Gastroesophageal sphincter (tissue), 4 donors: ENCODE measurements at places on chromosomes 11 and 22.
A peak's percentile ranks its signal among the peaks of the same experiment; 100 is the strongest.

- peaks cover 5% of the 10 kb centered on the region for H3K27me3 ChIP-seq
- H3K27ac ChIP-seq = no peak overlapping the region
- H3K36me3 ChIP-seq = no peaks in the 10 kb centered on the region
- no peak for ATAC-seq
- no peak overlapping the region for H3K4me3 ChIP-seq
- H3K4me1 ChIP-seq = no peaks in the 10 kb centered on the region
Observed at GRCh38 chr11:129766898-129767604, 48.6 kb upstream of the TMEM45B start.

GRCh38 chr11:64969209-64969608, 2.7 kb downstream of the MAJIN start:
- ATAC-seq = no peak
- H3K4me3 ChIP-seq = no peak overlapping the region
- no peak overlapping the region for H3K27ac ChIP-seq

DNA sequence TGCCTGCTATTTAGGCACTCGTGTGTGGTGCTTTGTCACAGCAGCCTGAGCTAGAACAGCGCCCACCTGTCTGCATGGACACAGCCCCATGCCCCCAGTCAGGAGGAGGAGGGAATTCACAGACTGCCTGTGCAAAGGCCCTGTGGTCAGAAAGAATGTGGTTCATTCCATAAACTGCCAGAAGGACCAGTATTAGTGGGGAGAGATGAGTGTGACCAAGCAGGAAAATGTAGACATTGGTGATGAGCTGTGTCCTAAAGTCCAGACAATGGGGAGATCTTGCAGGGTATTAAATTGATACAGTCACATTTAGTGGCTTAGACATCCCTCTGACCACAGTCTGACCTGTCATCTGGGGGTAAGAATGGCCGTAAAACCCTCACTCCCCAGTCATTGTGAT, 83.7 kb upstream of the LINC01488 start:
- H3K36me3 ChIP-seq = no peaks in the 10 kb centered on the region
- H3K27ac ChIP-seq = no peak overlapping the region

GRCh38 chr11:3827434-3828186, 13.1 kb downstream of the RHOG start:
- H3K27me3 ChIP-seq = no peaks in the 10 kb centered on the region
- H3K27ac ChIP-seq = no peak overlapping the region
- no peak for ATAC-seq
- H3K36me3 ChIP-seq = no peaks in the 10 kb centered on the region

DNA sequence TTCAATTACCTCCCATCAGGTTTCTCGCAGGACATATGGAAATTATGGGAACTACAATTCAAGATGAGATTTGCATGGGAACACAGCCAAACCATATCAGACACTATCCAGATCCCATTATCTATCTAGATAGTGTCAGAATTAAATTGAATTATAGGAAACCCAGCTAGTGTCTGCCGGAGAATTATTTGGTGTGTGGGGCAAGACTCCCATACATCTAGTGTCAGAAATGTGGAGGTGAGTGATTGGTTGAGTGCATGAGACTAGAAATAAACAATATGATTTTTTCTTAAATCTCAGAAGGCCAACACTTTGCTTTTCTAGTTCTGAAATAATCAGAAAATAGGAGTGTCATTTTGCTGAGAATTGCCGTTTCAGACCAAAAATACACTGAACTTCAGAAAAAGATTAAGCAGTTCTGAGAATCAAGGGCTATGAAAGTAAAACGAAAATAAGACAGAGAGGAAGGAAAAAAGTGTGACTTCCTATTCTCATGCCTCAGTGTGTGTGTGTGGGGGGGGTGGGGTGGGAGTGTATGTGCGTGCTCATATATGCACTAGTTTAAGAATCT, 21.3 kb downstream of the CASP12 start:
- no peak overlapping the region for H3K27ac ChIP-seq
- no peak for ATAC-seq
- no peaks in the 10 kb centered on the region for H3K27me3 ChIP-seq
- H3K4me3 ChIP-seq = no peak overlapping the region

- no peak overlapping the region for H3K4me3 ChIP-seq
- no peaks in the 10 kb centered on the region for H3K36me3 ChIP-seq
- H3K27ac ChIP-seq = no peak overlapping the region
- H3K27me3 ChIP-seq = no peaks in the 10 kb centered on the region
Observed at GRCh38 chr11:123384116-123384515, 46.0 kb upstream of the GRAMD1B start.

GRCh38 chr22:49999063-49999945, 13.3 kb downstream of the IL17REL start:
- no peaks in the 10 kb centered on the region for H3K36me3 ChIP-seq
- no peak overlapping the region for H3K27ac ChIP-seq
- peak overlapping the region; percentile 31 for H3K4me3 ChIP-seq
- no peaks in the 10 kb centered on the region for H3K4me1 ChIP-seq

GRCh38 chr22:37905534-37906363, at the start of gene MICALL1:
Gene MICALL1, plus strand, starts transcription at chr22:37906297. Its CDS starts 126 bp downstream, at chr22:37906423.
- H3K4me3 ChIP-seq = peak within 1 kb of the TSS; percentile 94
- peaks cover 10% of the 10 kb centered on the region for H3K4me1 ChIP-seq
- peak; percentile 93 for ATAC-seq
- H3K27me3 ChIP-seq = no peaks in the 10 kb centered on the region
- no peaks in the 10 kb centered on the region for H3K36me3 ChIP-seq

- peaks cover 5% of the 10 kb centered on the region for H3K4me1 ChIP-seq
- H3K4me3 ChIP-seq = no peak overlapping the region
- no peak overlapping the region for H3K27ac ChIP-seq
- no peak for ATAC-seq
- H3K36me3 ChIP-seq = no peaks in the 10 kb centered on the region
- no peaks in the 10 kb centered on the region for H3K27me3 ChIP-seq
Observed at GRCh38 chr11:107713009-107713408, 1.2 kb upstream of the SLN start.

DNA sequence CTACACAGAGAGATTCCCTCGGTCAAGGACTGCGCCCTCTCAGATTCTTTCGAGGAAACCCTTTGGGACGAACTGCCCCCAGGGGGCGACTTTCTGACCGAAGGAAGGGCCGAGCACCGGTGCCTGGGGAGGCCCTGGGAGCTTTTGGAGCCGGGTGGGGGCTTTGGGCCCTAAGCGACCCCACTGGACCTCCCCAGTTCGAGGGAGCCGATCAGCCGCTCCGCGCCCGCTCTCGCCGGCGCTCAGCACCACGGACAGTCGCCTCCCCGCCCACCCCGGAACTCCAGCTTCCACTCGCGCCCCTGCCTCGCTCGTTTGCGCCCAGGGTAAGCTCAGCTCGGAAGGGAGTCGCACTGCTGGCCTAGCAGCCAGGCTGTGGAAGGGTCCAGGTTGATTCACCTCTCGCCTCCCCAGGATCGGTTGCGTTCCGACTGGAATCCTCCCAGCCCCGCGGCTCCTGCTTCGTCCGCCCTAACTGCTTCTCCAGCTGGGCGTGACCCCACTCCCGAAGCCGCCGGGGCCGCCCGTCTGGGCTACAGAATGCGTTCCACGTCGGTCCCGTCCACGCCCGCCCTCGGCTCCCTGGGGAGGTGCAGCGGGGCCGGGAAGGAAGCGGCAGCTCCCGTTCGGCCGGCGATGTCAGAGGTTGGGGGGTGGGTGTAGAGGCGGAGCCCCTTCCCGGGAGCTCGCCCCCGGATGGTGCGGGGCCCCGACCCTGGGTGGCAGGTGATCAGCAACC, 428 bp downstream of the SCN3B start:
- H3K4me1 ChIP-seq = peaks cover 26% of the 10 kb centered on the region
- H3K27me3 ChIP-seq = peaks cover 77% of the 10 kb centered on the region
- peak; percentile 69 for ATAC-seq

DNA sequence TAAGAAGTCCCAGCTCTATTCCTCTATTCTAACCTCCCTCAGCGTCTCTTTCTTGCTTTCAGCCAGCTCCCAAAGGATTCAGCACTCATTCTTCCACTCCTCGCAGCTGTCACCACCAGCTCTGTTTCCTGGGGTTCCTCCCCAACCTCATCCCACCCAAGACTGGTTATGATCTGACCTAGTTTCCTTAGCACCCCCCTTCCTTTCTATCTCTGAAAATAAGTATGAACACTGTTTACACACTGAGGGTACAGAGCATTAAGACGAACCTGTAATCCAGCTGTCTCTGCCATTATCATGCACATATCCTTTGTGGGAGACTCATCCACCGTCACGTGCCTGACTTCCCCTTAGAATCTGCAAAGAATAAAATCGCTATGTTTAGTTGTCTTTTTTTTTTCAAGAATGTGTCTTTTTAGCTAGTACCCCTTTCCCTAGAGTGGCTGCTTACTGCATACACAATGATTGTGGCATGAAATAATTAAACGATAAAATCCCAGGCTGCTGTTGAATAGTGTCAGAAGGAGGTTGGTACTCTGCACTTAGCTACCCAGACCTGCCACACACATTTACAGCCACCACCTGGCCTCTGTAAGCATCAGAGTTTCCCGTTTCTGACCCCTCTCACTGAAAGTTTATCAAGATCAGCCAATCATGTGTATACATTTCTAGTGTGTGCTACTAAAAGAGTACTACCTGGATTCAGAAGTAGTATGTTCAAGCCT, 26.9 kb upstream of the CSTF3 start:
- no peak overlapping the region for H3K4me3 ChIP-seq
- H3K36me3 ChIP-seq = no peaks in the 10 kb centered on the region
- no peak overlapping the region for H3K27ac ChIP-seq
- no peaks in the 10 kb centered on the region for H3K4me1 ChIP-seq
- no peak for ATAC-seq
- H3K27me3 ChIP-seq = no peaks in the 10 kb centered on the region

DNA sequence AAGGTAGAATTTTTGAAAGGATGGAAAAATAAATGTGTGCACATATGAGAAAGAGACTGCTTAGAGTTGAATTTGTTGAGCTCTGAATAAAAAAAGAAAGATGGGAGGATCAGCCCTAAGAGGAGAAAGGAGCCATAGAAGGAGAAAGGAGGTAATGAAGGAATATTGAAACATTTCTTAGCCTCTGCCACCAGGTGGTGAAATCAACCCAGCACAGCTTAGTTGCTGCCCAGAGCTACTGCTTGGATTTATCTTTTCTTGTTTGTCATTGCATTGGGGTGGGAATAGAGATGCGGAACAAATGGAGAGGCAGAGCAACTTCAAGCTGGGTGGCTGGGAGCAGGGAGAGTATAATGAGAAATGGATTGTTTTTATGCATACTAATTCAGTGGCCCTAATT, 80.4 kb downstream of the SERGEF start:
- ATAC-seq = no peak
- H3K27me3 ChIP-seq = no peaks in the 10 kb centered on the region
- H3K4me3 ChIP-seq = no peak overlapping the region
- no peak overlapping the region for H3K27ac ChIP-seq
